ENCODE measurements at places on chromosomes 6 and 20.

- DNase-seq = no peak
Observed at GRCh38 chr20:49677777-49678758, 35.6 kb downstream of the B4GALT5 start.

GRCh38 chr6:75201021-75201420 is 4.8 kb downstream of the COL12A1 start:
- no peak for DNase-seq

- no peak for DNase-seq
Observed at GRCh38 chr20:55266361-55266760, 739.0 kb downstream of the CBLN4 start.

DNA sequence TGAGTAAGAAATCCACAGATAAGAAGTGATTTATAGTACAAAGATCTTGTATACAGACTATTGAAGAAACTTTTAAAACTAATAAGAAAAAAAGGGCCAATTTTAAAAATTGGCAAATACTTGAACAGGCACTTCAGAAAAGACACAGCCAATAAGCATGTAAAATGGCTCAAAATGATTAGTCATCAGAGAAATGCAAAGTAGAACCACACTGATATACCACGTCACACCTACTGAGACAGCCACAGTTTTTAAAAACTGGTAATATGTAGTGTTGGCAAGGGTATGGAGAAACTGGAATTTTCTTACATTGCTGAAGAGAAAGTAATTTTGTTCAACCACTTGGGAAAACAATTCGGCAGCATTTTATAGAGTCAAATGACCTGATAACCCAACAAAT is 488.9 kb upstream of the HTR1E start:
- DNase-seq = no peak

DNA sequence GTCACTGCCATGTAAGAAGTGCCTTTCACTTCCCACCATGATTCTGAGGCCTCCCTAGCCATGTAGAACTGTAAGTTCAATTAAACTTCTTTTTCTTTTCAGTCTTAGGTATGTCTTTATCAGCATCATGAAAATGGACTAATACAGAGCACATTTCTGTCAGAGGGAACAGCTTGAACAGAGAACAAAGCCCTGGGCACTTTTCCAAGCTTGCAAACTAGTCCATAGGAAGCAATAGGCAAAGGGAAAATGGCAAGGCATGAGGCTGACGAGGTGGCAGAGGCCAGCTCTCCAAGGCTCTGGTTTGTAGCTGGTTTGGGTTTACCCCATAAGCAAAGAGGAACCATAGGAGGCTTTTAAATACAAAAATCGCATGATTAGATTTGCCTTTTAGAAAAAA is 185.1 kb upstream of the HDDC2 start:
- DNase-seq = no peak

DNA sequence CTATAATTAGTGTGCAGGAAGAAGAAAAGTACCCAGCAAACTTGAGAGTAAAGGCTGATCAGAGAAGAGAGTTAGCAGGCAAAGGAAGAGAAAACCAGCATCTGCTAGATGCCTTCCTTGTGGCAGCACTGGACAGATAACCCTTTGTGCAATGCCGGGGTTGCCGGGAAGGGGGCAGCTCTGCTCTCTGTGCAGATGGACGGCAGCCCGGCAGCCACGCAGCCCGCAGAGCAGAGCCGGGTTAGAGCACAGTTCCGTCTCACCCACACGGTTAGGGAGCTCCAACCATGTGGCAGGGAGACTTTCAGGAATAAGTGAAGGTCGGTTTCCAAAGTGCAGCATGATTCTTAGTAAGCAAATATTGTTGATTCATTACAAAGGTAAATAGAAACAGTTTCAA is 80.0 kb upstream of the RPS6KA2 start:
- DNase-seq = peak; percentile 21

DNA sequence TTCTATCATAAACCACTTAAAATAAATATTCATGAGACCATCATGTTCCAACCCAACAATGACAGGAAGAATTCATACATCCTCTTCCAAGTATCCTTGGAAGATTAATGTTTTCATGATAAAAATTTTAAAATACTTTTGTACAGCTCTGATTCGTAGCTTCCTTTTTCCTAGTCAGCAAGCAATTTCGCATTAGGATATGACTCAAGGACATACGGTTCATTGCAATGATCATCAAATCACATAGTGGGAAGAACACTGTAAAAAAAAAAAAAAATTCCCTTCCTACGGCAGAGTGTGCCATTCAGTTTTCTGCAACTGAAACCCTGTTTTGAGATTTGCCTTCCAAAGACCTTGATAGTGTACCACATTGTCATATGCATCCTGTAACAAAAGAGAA is 35.3 kb upstream of the GFOD1 start:
- DNase-seq = peak; percentile 82

- peak; percentile 50 for DNase-seq
Observed at GRCh38 chr6:7727946-7728854, 2.3 kb downstream of the BMP6 start.

DNA sequence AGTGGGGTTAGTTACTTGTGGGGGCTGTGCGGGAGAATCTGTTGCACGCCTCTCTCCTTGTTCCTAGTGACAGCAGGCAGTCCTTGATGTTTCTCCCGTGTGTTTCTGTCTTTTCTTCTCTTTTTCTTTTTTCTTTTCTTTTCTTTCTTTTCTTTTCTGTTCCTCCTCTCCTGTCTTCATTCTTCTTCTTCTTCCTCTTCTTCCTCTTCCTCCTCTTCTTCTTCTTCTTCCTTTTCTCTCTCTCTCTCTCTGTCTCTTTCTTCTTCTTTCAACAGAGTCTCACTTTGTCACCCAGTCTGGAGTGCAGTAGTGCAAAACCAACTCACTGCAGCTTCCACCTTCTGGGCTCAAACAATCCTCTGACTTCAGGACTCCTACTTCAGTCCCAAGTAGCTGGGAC is 6.8 kb upstream of the AIG1 start:
- no peak for DNase-seq

DNA sequence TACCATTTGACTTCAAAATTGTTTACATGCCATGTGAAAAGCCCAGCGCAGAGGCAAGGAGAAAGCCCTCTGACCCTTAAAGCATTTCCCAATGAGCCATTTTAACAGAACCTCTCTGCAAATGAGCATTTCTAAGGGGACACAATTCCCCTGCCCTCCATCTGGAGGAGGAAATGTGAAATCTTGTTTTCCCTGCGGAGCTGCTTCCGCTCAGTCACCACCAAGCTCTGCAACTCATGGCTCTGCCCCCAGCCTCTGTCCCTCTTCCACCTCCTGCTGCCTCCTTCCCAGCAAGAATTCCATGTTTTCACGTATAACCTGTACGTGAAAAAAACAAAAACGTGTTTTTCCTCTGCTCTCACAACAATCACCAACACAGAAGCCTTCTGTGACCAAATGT is 12.3 kb downstream of the RIN2 start:
- DNase-seq = no peak

DNA sequence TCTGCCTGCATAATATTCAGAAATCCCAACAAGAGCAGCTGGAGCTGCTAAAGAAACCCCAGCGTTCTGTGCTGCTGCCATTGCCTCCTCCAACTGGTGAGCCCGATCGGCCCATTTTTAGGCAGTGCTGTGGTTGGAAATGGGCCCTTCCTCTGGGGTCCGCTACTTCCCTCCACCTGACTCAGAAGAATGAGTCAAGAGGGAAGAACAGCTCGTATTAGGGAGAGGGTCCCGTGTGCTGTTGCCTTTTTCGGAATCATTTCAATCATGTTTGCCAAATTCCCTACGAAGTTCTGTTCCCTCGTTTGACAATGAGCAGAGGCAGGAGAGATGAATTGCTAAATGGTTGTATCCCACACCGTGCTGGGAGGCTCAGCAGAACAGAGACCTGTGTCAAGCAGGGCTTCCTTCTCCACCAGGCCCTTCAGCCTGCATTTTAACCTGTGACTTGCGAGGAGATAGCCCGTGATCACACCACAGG is 38.4 kb downstream of the THBS2 start:
- no peak for DNase-seq

All from iris pigment epithelial cell (primary cell).